Left forelimb (tissue), 1 donor: ENCODE measurements at places on chromosomes 16 and 17.

- DNase-seq: no peak
Observed at GRCh38 chr17:3968886-3969524, 4.8 kb upstream of the ATP2A3 start.

- DNase-seq: no peak
Observed at GRCh38 chr17:74126179-74126900, 77.1 kb upstream of the RPL38 start.

GRCh38 chr17:2797637-2798036 lies 1.4 kb downstream of the RAP1GAP2 start:
- DNase-seq: no peak

- no peak for DNase-seq
Observed at GRCh38 chr17:18261146-18261515, 669 bp downstream of the MIEF2 start.

DNA sequence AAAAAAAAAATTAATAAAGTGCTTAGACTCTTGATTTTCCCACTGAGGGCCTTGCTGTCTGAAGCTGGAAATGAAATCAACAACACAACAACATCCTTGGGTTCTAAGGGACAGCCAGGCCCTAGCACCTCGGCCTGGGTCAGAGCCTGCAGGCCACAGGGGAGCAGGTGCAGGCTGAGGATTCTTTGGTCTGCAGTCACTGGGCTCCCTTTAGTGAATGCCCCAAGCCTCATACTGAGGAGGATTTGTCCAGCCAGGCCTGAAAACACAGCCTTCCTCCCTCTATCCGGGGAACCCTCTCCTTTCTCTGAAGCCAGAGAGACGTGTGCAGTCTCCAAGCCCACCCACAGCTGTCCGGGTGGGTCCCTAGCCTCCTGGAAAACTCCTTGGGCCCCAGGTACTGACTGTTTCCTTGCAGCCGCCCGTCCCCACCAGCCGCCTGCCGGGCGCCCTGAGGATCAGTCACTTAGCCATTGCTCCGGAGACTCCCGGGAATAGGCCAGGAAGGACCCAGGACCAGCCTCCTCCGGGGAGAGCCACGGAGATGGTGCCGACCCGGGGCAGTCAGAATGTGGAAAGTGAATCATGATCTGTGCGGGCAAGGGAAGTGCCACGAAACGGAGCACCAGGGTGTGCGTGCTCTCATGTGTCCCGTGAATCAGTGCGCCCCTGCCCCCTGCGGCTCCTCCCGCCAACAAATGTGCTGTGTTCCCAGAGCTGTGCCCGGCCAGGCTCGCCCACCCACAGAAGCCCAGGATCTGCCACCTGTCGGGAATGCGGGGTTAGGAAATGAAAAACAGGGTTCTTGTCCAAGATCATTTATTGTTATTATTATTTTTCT lies 91.0 kb downstream of the RTN4RL1 start:
- no peak for DNase-seq

DNA sequence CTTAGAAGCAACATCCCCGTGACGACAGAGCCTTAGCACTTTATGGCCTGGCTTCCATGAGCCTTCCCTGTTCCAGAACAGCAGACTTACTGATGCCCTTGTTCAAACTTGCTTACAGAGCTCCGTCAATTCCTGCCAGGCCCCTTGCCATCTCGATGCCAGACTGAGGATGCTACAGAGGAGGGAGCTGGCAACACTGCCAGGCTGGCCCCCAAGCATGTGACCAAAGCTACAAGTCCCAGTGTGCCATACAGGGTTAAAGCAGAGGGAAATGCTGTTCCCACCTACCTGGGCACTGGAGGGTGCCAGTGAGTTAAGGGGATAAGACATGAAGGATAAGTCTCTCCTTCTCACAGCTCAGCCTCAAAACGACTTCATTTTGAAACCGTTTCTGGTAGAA lies 33.5 kb upstream of the SREBF1 start:
- no peak for DNase-seq

GRCh38 chr17:38981636-38982035 lies 14.4 kb upstream of the FBXO47 start:
- DNase-seq: no peak

DNA sequence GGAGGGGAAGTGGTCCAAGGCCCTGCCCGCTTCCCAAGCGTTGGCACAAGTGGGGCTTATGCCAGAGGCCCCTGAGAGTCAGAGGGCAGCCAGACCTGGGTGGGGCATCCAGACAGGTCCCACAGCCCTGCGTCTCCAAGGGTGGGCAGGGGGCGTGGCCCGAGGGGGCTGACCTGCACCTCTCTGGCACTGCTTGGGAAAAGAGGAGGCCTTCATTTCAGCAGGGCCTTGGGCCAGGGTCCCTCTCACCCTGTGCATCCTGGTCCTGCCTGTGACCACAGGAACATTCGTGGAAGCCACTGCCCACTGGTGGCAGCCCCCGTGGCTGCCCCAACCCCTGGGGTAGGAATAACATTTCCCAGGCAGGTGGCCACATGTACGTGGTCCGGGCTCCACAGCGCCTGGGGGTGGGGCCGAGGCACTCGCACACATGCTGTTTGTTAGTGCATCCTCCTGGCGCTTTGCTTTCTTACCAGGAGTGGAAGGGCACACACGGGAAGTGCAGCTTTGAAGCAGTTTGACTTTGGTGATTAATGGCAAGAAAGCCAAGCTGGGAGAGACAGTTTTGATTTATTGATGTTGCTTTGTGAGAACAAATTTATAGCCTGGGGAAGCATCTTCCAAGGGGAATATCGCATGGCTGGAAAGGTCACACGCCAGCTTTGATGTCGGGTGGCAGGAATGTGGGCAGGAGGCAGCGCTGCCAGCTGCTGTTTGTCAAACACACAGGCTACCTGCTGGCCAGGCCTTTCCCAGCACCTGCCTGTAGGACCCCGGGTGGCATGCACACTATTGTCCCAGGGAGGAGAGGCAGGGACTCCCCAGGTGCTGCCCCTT lies 4.3 kb downstream of the CENPX start:
- no peak for DNase-seq

GRCh38 chr16:7597677-7598076 lies 265.0 kb downstream of the RBFOX1 start:
- no peak for DNase-seq

DNA sequence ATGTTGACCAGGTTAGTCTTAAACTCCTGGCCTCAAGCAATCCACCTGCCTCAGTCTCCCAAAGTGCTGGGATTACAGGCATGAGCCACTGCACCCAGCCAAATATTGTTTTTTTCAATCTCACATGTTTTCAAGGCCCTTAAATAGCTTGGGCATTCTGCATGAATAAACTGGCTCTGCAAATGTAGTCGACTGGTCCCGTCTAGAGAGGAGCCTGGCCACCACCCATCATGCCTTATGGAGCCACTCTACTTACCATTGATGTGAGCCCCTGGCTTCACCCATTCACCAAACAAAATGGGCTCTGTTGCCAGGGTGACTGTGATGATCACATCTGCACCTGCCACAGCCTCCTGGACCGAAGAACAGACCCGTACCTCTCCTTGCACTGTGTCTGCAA lies 10.8 kb downstream of the CRYM start:
- DNase-seq: no peak

DNA sequence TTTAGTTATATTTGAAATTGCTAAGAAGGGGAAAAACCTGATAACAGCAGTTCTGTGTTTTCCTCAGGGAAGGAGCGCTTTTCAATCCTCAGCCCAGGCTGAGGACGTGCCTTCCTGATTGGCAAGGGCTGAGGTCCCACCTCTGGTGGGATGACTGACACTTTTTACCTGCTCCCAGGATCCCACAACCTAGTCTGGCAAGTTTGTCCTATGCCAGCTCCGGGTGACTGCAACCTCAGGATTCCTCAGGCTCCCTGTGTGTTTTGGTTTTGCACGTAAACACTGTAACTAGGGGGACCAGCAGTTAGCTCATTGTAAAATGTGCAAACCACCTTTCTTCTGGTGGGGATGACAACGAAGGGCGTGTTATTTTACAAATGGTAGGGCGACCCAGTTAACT lies 7.5 kb downstream of the MARCHF10 start:
- DNase-seq: no peak

DNA sequence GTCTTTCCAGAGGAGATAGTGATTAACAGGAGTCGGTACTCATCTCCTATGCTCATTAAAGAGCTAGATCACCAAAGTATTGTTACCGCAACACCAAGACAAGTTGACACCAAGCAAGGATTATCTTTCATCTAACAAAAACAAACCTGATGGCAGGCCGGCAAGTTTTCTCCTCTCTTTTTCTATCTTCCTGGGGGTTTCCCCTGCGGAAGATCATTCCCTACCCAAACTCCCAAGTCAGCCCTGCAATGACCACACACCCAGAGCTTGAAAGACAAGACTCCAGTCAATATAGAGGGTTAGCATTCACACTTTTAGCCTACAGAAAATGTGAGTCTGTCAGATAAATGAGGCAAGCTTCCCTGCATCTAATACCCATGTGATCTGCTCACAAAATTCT lies 312.1 kb downstream of the SOX9 start:
- DNase-seq: no peak

DNA sequence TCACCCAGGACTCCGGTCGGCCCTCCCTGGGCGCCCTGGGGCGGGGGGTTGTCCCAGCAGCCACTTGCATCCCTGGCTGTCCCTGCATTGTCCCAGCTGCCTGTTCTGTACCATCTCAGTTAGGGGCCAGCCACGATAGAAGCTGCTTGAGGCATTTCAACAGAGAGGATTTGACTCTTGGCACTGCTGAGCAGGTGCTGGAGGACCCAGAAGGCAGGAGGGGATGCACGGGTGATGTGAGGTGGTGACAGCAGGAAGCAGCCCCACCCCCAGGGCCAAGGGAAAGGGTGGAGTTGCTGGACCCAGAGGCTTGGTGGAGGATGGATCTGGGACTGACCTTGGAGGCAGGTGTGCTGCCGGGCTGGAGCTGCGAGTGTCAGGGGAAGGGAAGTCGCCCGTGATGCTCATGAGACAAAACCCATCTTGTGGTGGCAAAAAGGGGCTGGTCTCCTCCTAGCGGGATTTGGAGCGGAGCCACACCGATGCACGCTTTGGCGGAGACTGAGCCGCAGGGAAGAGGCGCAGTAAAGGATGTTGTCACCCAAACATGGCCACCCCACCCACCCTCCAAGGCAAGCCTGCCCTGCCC lies 188.0 kb upstream of the GSE1 start:
- no peak for DNase-seq

- DNase-seq: no peak
Observed at GRCh38 chr16:79434771-79435170, 165.8 kb downstream of the MAF start.

DNA sequence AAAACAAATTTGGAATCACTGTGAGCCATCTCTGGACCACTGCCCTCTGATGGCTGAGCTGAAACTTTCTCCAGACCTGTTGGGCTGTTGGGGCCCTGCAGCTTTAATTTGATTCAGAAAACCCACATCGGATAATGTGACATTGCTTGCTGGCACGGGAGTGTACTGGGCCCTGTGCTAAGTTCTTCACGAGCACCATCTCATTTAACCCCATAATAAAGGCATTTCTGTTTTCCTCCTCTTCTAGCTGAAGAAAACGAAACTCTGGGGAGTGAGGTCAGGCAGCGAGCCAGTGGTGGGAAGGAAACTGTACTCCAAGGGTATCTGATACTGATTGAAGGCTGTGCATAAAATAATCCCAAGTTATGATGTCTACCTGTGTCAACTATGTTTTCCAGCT lies 34.5 kb upstream of the TNRC6A start:
- no peak for DNase-seq

DNA sequence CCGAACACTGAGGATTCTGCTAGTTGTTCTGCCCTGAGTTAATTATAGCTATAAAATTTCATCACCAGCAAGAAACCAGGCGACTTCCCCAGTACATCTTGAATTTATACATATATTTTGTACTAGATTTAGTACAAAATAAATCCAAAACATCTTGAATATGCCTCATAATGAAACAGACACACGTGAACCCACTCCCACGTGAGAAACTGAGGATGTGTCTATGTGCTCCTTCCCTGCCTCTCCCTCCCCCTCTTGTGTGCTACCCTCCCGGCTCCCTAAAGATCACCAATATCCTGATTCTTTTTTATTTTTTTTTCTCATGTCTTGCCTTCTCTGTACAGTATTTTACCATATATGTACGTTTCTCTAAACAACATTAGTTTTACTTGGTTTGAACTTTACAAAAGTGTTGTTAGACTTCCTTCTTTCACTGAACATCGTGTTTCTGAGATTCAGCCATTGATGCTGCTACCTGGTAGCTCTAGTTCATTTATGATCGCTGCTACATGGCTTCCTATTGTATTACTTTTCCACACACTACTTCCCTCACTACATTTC lies 1.1 kb upstream of the LCMT1 start:
- DNase-seq: no peak

DNA sequence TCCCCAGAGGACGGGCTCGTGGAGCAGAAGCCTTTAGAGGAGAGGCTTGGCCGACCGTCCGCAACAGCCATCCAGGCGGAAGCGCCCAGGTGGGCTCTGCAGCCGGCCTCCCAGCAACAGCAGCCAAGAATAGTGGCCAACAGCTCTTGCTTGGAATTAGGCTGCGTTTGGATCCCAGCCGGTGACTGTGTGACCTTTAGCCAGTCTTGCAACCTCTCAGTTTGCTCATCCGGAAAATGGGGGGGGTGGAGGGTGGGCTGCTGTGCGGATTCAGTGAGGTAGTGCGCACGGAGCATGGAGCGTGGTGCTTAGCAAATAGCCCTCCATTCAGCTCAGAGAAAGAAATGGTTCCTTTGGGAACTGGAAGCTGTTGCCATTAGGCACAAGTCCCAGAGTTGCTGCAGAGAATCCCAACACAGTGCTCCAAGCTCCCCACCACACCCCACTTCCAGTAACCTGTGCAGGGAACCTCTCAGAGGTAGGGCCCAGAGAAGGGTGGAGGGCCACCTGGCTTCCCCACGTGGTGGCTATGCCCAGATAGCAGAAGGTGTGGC lies 46.7 kb downstream of the RTN4RL1 start:
- no peak for DNase-seq

DNA sequence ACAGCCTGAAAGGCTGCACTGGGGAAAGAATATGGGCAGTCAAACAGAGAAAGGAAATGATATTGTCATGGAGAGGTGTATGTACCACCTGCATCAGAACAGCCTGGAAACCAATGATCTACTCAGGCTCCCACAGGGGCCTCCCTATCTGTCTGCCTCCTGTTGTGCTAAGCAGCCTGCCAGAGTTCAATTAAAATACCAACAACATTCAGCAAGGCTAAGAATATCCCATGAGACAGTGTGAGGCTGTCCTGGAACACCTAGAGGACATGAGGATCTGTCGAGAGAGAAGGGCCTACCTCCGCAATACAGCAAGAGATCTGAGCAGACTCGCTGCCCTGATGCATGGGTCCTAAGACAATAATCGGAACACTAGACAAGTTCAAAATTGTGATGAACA lies 8.4 kb downstream of the FXR2 start:
- DNase-seq: no peak
